Epithelial cell of esophagus (primary cell): ENCODE measurements at places on chromosomes 2 and 18.

- DNase-seq, result no peak
Measured at GRCh38 chr2:164053021-164053420, 317.2 kb upstream of the FIGN start.

DNA sequence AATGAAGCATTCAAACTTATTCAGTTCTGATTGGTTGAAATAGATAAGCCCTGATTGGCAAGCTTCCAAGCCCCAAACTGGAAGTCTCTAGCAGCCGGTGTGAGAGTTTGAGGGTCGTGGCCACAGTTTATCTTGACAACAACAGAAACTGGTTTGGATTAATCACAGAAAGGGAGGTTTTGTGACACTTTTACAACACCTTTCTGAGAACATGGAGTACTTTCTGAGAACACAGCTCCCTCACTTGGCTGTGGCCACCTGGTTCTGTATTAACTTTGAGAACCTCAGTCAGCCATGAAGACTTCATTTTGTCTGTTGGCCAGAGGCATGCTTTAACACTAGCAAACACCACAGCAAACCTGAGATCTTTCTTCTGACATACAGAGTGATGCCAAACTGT lies 280.7 kb upstream of the VWC2L start:
- no peak for DNase-seq

DNA sequence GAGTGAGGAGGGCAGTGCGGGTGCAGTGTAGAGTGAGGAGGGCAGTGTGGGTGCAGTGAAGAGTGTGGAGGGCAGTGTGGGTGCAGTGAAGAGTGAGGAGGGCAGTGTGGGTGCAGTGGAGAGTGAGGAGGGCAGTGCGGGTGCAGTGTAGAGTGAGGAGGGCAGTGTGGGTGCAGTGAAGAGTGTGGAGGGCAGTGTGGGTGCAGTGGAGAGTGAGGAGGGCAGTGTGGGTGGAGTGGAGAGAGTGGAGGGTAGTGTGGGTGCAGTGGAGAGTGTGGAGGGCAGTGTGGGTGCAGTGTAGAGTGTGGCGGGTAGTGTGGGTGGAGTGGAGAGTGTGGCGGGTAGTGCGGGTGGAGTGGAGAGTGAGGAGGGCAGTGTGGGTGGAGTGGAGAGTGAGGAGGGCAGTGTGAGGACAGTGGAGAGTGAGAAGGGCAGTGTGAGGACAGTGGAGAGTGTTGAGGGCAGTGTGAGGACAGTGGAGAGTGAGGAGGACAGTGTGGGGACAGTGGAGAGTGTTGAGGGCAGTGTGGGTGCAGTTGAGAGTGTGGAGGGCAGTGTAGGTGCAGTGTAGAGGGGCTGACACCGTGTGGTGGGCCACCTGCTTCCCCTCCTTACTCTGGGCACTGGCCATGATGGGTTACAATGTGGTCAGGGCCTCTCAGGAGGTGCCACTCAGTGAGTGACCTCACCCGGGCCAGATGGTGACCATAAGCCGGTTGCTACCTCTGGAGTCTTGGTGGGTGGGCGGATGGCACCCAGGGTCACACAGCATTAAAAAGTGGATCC lies 28.5 kb downstream of the INPP4A start:
- DNase-seq, result no peak

DNA sequence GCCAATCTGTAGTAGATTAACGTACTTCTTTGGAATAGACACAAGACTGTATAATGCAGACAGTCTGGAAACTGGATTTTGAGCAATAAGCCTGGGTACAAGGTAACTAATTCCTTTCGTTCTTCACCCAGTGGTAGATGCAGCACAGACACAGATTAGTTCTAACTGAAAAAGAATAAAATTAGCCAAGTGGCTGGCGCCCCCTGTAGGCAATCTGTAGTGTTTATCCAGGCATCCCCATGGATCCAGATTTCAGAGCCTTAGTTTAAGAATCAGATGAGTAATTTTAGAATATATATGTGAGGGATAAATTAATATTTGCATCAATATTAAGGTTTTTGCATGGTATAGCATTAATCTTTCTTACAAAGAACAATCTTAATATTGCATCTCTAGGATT lies 563.9 kb downstream of the DCC start:
- peak; percentile 43 for DNase-seq

GRCh38 chr2:128037649-128038048 lies 9.8 kb upstream of the SAP130 start:
- DNase-seq, result no peak

GRCh38 chr2:158529379-158530259 lies 72.9 kb downstream of the PKP4 start:
- peak; percentile 32 for DNase-seq

DNA sequence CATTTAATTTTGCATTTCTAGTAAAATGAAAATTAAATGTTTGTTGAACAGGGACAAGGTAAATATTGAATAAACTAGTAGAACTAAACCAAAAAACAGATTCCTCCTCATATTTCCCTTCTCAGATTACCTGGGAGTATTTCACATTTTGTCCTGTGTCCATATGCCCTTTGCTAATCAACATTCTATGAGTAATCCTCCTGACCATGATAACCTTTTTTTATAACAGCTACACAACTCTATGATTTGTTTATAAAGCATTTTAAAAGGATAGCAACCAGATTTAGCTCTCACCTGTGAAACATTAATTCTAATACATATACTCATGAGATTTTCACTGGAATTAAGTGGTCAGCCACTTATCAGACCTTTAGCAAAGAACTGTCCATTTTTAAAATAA lies 7.1 kb upstream of the DSG2 start:
- no peak for DNase-seq

DNA sequence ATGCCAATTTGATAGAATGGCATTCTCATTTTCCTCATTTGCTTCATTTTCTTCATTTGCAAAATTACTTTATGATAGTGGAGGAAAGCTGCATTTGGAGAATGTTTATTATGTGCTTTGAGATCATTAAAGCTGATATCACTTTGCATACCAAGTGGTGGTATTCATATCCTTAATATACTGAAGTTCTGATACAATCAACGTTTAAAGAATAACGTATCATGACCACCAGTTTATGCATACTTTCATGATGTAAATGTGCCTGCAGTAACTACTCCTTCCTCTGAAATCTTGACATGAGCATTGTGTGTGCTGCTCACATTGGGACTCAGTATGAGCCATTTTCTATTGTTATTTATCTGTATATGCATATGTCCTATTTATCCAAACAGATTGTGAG lies 302.1 kb downstream of the ARHGAP15 start:
- no peak for DNase-seq

DNA sequence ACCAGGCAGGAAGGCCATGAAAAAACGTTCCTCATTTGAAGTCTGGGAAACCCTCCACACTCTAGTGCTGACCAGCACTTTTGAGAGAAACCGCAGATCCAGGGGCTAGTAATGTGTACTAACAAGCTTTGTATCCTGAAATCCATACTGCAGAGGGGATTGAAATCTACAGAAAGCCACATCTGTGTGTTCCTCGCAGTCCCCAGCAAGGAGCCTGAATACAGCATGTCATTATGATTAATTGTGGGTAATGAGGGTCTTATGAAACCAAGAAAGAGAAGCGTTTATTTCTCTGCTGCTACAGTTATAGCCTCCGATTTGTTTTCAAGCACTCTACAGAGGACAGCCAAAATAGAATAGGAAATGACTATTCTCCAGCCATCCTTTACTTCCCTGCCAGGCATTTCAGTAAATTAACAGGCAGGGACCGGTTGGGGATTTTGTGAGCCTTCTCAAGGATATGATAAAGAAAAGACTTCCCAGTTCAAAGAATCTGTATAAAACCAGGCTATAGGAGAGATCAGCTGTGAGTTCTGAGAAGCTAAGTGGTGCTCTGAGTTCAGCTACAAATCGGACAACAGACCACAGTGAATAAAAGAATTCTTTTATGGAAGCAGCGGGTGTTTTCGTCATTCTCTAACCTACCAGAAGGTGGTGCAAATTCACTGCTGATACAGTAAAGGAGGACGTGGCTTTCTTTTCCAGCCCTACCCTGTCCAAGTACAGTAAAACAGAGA lies 133.4 kb downstream of the INSIG2 start:
- peak; percentile 80 for DNase-seq

- DNase-seq, result no peak
Measured at GRCh38 chr2:226308986-226309385, 490.6 kb downstream of the IRS1 start.

- DNase-seq, result no peak
Measured at GRCh38 chr2:160222546-160223283, 22.6 kb upstream of the ITGB6 start.

DNA sequence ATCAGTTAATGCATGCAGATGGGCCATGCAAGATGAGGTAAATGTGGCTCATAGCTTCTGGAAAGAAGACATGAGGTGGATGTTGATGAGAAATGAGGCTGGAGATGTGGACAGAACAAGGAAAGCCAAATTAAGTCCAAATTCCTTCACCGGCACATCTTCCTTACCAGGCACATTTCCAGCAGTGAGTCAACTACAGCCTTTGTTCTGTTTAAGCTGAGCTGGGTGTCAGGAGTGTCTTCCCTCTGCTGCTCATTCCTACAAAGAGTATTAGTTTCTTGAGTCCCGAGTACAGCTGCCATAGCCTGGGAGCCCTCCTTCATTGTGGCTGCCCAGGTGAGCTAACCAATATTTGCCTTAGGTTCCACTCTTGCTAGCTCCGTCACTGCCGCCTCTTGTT lies 945.0 kb downstream of the SLC4A3 start:
- peak; percentile 49 for DNase-seq

DNA sequence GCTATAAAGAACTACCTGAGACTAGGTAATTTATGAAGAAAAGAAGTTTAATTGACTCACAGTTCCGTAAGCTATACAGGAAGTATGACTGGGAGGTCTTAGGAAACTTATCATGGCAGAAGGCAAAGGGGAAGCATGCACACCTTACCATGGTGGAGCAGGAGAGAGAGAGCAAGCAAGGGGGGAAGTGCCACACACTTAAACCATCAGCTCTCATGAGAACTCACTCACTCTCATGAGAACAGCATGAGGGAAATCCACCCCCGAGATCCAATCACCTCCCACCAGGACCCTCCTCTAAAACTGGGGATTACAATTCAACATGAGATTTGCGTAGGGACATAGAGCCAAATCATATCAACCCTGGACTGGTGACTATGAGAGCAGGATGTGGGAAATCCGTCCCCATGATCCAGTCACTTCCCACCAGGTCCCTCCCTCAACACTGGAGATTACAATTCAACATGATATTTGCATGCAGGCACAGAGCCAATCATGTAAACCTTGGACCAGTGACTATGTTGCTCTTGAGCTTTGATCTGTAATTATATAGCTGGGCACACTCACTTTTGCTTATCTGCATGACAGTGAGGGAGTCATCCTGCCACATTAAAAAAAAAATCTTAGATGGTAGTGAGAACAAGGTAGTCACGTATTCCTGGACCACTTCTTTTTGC lies 12.9 kb downstream of the ADAM23 start:
- no peak for DNase-seq

DNA sequence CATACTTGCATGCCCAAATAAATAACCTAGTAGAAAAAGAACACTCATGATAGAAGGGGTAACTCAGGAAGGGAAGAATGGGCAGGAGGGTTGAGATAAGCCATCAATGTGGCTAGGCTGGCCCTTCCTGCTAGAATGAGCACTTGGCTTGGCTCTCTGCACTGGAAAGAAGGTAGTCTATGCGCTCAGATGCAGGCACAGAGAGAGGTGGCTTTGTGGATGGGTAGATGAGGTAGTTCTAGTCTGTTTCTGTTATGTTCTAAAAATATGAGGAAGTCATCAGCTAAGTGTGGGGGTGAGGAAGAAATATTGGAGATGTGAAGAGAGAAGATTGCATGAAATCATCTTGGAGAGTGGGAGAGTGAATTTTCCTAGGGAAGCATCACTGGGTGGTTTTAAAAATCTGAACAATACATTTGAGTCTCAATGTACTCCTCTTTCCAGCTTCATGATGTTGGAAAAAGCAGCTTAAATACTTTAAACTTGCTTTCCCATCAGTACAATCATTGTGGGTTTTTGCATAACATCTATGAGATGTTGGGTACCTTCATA lies 357.1 kb downstream of the CNTNAP5 start:
- no peak for DNase-seq

GRCh38 chr2:126720638-126721037 lies 64.7 kb downstream of the GYPC start:
- DNase-seq, result no peak

DNA sequence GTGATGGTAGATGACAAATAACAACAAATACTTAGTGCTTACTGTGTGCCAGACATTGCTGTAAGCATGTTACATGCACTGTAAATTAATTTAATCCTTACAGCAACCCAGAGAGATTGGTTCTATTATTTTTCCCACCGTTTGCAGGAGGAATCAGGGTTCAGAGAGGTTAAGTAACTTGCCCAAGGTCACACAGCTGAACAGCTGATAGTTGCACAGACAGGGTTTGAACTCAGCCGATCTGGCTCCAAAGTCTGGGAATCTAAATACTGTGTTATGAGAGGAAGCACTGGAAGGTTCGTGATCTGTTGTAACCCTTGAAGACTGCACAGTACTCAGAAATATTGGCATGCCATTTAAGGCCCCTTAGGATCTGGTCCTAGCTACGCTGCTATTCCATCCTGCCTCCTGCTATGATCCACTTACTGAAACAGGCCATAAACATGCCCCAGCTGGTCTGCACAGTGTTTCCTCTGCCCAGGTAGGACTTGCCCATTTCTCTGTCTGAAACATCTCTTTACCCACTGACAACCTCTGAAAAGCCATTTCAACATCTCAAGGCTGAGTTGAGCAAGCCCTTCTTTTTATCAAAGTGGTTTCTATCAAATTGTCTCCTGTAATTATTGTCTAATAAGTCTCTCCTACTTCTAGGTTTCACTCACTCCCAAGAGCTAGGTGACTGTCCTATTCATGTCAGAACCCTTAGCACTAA lies 40.4 kb upstream of the MRPL33 start:
- peak; percentile 97 for DNase-seq

DNA sequence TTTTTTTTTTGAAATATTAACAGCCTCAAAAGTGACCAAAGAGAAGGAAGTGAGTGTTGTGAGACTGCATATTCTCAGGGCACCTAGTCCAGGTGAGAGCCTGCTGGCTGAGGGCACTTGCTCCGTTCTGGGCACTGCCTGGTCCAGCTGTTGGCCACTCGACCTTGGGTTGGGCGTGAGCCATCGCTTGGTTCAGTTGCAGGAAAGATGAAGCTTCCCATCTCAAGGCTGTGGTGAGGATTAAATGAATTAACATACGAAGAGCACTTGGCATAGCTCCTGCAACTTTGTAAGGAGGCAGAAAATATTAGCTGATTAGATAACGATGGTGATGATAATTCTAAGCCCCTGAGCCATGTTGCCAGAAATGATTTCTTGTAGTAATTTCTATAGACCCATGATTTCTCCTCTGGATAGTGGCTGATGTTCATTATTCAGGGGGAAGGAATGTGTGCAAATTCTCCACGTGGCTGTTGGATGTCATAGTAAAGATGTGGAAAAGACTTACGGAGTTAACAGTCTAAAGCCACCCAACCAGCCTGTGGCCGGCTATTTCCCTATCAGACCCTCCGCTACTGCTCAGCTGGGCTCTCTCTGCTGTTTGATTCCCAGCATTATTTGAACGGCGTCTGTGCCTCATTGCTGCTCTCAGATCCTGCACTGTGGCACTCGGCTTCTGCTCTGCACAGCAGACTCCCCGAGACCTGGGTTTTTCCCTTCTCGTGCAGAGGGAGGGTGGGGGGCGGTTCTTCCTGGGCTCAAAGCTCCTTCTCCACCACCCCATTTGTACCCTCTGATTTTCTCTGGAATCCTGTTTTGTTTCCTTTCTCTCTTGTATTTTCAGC lies 221.1 kb downstream of the GALR1 start:
- no peak for DNase-seq
